Placental epithelial cell (primary cell): ENCODE measurements at places on chromosomes 12 and 14. TPM values are rescaled to one million over a fixed set of nuclear protein-coding genes. Genes with fewer than 3 reads are reported as not detected.

Gene SALL2
- 0.65 and 2.4 TPM in 2 replicates for total RNA-seq

Gene LRP1-AS
- total RNA-seq = not detected in 2 replicates

Gene IFNG
- total RNA-seq = not detected in 2 replicates

Gene C12orf76
- 10.0 and 16.1 TPM in 2 replicates for total RNA-seq

Gene KRT2
- not detected in 2 replicates for total RNA-seq

Gene RNASE4
- total RNA-seq = 16.9 and 20.0 TPM in 2 replicates
